ENCODE measurements at places on chromosomes 1 and 21.

DNA sequence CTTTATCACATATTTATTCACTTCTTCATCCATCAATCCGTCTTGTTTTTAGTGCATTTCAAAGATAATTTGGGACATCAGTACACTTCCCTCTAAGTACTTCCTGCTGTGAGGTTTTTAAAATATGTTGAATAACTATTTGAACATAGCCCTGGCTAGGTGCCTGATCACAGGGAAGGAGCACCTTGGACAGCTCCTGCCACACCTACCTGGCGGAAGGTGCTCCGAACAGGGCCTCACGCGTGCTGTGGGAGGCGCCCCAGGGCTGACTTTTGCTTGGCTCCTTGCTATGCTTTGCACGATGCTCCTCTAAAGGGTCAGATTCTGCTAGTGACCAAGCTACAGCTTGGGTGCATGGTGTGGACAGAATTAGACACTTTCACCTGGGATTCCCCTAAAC lies 4.9 kb upstream of the ATXN7L2 start:
- DNase-seq: no peak

GRCh38 chr21:16108561-16109075 lies 378.8 kb downstream of the USP25 start:
- no peak for DNase-seq

- DNase-seq: no peak
These were observed 90.1 kb downstream of the ATP1B1 start for GRCh38 chr1:169196581-169196980.

- no peak for DNase-seq
These were observed 78.5 kb downstream of the GALNT2 start for GRCh38 chr1:230145505-230145899.

DNA sequence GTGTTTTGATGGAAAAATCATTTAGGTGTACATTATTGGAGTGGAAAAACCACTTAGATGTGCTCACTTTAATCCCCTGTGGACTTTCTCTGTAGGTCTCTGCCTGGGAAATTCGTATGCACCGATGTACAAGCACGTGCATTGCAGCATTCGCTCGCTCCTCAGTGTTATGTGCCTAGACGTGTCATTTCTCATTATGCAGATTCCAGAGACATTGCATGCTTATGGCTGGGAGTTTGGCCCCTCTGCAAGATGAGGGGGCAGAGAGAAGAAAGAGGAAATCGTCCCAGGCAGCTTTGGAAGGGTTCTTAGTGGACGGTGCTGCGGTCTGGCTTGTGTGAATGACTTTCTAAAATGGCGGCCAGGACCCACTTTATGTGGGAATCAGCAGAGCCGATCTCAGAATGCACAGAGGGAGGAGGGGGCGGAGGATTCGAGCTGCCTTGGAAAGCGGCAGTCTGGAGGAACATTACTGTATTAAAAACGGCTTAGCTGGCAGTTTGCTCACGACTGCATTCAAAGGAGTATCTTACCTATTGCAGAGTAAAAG lies 2.3 kb downstream of the SPEN start:
- peak; percentile 88 for DNase-seq

- DNase-seq: no peak
These were observed 23.2 kb downstream of the LYST start for GRCh38 chr1:235843461-235843961.

GRCh38 chr1:116494353-116494692 lies 76.5 kb downstream of the CD58 start:
- no peak for DNase-seq

- DNase-seq: no peak
These were observed 37.0 kb upstream of the RXRG start for GRCh38 chr1:165481820-165482532.

DNA sequence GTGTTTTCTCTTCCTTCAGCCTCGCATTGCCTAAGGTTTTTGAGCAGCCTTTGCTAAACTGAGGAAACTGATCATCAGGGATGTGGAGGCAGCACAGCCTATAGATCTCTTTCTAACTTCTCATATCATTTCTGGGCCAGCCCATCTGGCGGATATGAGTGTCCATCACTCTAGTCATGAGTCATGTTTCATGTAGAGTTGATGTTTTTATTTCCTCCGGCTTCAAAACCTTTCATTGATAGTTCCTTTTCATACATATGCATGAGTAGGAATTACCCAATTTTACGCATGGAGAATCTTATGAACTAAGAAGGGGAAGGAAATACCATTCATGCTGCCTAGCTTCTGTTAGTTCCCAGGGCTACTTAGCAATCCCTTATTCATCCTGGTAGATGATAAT lies 66.3 kb downstream of the SPATA46 start:
- DNase-seq: no peak

- DNase-seq: peak; percentile 42
These were observed 23.4 kb upstream of the ARF1 start for GRCh38 chr1:228058949-228059633.

- no peak for DNase-seq
These were observed 26.7 kb downstream of the MIER1 start for GRCh38 chr1:66951513-66951912.

GRCh38 chr1:184664042-184664660 lies 90.5 kb downstream of the EDEM3 start:
- peak; percentile 83 for DNase-seq

DNA sequence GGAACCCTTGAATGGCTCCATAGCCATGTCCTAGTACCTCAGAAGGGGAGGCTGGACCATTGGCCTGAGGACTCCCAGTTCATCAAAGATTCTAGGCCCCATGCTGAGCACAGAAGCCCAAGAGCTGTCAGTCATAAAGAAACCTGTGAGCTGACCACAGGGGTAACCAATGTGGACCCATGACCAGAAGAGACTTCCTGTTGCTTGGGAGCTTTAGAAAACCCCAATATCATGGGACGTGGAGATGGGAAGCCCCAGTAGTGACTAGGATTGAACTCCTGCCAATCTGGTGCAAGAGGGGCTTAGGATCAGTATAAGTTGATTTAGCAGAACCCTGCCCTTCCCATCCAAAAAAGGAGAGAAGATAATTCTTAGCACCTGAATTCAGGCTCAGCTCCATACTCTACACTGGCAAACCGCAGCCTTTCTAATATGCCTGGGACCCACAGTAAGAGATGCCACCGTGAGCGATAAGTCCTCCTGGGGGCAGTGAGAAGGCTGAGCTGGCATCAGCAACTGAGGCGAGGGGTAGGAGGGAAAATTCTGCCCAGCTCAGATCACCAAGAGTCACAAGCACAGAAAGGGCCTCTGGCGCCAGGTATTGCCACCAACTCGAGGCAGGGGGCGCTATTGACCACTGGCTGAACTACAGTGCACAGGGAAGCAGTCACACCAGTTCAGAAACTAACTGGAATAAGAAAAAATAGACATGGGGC lies 108.9 kb downstream of the CAPN8 start:
- no peak for DNase-seq

DNA sequence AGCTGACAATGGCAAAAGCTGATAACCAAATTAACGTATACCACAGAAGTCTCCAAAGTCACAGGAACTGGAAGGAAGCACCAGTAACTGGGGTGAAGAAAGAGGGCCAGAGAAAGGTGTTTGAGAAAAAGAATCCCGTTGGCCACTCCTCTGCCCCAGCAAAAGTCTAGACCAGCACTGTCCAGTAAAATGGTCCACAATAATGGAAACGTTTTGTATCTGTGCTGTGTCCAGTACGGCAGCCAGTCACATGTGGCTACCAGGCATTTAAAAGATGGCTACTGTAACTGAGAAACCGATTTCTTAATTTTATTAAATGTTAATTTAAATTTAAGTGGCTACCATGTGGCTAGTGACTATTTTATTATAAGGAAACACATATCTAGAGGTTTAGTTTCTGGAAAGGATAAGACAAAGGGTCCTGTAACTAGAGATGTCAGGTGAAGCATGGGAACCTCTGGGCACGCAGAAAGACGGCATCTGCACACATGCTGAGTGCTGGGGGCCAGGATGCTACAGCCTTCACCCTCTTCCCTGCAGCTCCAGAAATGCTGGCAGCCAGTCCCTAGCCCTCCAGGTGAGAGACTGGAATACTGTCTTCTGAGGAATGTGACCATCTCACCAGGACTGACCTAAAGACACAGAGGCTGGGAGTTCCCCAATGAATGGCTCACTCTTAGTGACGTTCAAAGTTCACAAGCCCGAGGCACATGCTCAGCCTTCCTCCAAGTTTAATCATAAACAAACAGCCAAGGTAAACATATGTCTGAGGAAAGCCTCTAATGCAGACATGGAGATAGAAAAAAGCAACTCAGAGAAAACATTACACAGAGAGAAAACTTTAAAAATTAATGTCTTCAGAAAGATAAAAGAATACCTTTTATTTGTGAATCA lies 50.7 kb downstream of the JAK1 start:
- DNase-seq: no peak

- no peak for DNase-seq
These were observed 3.5 kb upstream of the SLC44A5 start for GRCh38 chr1:75614399-75614756.

GRCh38 chr1:91778964-91779363 lies 107.0 kb downstream of the TGFBR3 start:
- DNase-seq: no peak

- no peak for DNase-seq
These were observed 154.2 kb downstream of the CNIH3 start for GRCh38 chr1:224770336-224770693.

DNA sequence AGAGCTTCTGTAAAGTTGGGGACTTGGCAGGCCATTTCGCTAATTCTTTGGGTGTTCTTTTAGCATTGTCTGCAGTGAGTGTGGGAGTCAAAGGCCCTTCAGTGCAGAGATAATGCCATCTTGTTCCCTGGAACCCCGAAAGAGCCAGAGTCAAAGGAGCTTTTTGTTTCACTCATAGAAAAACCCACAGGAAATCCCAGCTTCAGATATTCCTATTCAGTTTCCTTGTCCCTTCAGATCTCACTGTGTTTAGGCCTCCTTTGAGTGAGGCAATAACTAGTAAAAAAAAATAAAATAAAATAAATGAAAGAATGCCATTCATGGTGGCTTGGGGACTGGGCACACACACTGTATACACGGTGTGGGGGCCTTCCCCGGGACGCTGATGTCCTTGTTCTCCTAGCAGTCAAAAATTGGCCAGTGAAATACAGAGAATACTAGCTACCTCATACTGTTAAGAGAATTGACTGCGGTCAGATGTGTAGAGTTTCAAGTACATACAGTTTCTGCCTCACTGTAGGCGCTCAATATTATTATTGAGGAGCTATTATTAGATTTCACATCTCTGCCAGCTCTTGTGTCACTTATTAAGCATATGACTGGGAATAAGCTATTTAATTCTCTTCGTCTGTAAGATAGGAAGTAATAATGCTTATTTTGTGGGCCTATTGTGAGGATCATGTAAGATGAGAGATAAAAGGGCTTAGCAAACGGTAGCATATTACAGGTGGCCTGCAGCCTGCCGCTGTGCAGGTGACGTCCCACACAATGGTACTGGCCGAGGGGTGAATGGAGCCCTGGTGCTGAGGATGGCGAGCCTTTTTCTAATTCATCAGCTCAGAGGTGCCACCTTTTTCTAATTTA lies 16.7 kb downstream of the DISC1 start:
- DNase-seq: no peak

- DNase-seq: no peak
These were observed 80.4 kb downstream of the KIF26B start for GRCh38 chr1:245235156-245235555.

GRCh38 chr21:15343066-15343465 lies 278.3 kb upstream of the NRIP1 start:
- no peak for DNase-seq

- no peak for DNase-seq
These were observed 85.4 kb upstream of the OLIG2 start for GRCh38 chr21:32940079-32941014.

DNA sequence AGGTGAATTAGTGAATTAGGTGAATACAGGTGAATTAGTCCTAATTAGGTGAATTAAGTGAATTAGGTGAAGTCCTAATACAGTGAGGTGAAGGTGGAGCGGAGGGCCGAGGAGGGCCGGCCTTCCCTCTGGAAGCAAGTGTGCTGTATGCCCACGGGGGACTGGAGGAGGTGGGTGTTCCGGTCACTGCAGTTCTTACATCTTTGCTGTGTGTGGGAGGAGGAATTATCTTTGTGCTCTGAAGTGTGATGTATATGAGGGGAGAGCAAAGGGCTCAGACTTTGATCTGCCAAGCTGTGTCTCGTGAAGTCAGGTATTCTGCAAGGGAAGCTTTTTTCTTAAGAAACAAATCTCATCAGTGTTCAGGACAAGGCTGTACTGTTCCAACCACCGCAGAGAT lies 45.4 kb downstream of the AGPAT3 start:
- DNase-seq: no peak

GRCh38 chr1:119779869-119780356 lies 11.2 kb upstream of the HMGCS2 start:
- DNase-seq: peak; percentile 52

GRCh38 chr21:22679207-22679606 lies 1681.0 kb downstream of the NCAM2 start:
- DNase-seq: no peak

- no peak for DNase-seq
These were observed 59.2 kb downstream of the NPHP4 start for GRCh38 chr1:5933050-5933449.

DNA sequence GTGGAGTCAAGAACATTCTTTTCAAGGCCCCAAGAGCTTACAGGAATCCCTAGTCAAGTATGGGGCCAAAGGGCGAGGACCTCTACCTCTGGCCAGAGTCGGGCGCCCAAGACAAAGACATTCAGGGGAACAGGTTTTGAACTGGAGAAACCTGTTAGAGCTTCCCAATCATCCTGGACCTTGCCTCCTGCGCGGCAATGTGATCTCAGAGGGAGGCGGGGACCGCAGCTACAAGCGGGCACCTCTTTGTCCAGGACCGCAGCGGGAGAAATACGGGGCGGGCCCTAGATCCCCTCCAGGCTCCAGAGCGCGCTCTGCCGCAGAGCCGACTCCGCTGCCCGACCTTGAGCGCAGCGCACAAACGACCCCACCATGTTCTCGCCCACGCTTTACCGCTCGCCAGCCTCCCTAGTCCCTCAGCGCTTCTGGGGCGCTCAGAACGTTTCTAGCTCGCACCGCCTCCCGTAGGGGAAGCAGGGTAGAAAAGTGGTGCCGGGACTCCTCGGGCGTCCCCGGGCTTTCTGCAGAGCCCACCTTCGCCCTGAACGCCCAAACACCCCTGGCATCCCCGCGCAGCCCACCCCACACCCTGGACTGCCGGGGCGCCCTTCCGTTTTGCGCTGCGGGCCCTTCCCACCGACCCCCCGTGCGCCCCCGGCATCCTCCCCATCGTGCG lies 28.1 kb downstream of the RABIF start:
- DNase-seq: peak; percentile 79

GRCh38 chr21:28687586-28687985 lies 305.1 kb downstream of the LTN1 start:
- DNase-seq: no peak

- DNase-seq: no peak
These were observed 57.9 kb upstream of the AJAP1 start for GRCh38 chr1:4596486-4596885.

- DNase-seq: no peak
These were observed 36.0 kb downstream of the CENPF start for GRCh38 chr1:214638997-214639396.

Measured in right kidney (tissue), 9 donors.